ENCODE measurements at places on chromosomes 2 and 18.

DNA sequence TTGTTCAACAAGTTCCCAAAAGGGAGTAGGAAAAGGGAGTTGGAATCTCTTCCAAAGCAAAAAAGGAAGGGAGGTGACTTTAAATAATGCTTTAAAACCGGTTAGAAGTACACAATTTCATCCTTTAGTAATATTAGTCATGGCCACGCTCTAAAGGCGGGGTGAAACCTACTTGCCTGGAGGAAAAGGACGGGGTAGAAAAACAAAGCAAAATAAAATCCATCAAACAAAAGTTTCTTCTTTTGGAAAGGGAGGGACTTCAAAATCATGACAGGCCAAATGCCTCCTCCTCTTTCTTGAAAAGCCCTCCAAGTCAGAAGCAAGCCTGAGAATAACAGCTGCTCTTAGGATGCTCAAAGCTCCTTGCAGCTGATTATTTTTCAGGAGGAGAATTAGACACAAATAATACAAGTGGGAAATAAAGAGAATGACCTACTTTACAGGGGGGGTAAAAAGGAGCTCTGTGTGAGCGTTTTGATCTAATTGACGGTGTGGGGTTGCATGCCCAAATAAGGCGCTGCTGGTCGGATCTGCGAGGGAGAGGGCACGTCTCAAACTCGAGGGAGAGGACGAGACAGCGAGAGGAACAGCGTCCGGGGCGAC lies 1.8 kb upstream of the NPAS2 start:
- no peak for DNase-seq

DNA sequence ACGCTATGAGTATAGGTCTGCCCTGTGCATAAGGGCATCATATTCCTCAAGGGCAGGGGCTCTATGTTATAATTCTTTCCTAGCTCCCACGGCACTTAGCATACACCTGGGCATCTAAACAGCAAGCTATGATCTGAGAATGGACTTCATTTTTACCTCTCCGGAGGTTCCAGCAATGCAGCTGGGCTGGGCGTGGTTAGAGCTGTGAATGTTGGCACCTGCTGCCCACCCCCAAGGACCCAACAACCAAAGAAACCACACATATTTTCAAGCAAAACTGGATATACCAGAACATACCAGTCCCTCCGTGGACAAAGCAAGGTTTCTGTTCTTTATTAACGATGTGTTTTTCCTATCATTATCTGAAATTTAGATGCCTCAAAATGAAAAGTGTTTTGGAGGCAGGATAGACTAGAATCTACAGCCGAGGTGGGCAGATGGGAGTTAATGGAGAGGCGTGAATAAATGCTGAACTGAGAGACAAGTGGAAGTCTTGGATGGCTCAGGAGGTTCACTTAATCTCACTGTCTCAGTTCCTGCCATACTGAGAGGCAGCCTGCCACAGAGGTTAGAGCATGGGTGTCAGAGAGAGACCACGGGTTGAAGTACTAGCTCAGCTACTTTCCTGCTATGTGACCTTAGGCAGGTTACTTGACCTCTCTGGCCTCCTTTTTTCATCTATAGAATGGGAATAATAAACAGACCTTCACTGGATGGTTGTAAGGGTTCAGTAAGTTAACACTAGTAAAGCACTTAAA lies 186.6 kb upstream of the SMAD2 start:
- no peak for DNase-seq

DNA sequence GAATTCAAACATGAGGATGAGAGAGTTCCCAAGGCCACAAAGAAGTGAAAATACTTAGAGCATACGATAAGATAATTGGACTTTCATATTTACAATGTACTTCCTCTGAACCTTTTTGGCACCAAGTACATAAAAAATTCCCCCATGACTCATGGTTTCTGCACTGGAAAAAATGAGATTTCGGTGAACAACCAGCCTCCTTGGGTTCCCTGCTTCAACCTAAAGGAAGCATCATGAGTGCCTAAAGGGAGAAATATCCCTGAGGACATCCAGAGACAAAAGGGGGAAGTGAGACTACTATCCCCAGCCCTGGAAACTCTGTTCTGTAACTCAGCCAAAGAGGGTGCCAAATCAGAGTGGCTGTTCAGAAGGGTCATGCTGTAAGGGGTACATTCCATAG lies 562.7 kb upstream of the SLC39A10 start:
- DNase-seq: no peak

GRCh38 chr2:223100061-223100511 lies 48.1 kb downstream of the KCNE4 start:
- peak; percentile 71 for DNase-seq

DNA sequence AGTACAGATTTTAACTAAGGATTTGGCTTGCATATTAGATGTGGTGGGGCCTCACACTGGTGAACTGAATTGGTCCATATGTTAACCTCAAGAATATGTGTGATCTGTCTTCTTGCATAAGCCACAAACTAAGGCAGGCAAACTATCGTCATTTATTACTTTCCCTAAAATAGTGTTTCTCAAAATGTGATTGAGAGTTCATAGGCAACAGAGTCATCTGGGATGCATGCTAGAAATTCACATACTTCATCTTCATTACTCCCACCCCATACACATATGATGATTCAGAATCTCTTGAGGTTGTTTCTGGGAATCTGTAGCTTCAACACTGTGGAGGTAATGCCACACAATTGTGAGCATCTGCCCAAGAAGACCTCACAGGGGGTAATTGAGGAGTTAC lies 822.8 kb upstream of the CDH2 start:
- no peak for DNase-seq

DNA sequence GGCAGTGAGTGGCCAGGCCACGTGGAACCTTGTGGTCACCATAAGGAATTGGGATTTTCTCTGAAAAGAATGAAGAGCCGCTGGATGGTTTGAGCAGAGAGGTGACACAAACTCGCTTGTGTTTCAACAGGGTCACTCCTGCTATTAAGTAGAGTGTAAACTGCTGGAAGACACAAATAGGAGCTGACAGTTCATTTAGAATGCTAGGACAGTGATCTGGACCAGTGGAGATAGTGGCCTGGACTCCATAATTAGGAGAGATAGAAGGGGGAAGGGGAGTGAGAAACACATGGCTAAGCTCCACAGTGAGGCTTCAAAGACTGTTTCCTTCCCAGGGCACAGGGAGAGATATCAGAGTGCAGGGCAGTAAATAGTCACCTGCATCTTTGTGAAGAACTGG lies 381.1 kb upstream of the ST6GAL2 start:
- DNase-seq: no peak

DNA sequence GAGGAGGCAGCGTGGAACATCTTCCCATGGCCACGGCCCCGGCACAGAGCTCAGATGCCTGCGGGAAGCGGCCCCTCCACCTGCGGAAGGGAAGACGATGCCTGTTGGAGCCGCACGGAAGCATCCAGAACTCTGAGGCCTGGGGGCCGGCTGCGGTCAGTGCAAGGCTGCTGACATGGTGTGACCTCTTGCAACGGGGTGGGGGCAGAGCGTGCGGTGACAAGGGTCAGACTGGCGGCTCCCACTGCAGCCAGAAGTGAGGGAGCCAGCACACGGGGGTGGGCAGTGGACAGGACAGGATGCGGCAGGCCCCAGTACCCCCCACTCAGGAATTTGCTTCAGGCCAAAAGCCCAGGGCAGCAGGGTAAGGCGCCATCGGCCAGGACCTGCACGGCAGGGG lies 48.8 kb downstream of the SLC66A2 start:
- no peak for DNase-seq

Data from NCI-H82 (cell line).